ENCODE measurements at places on chromosomes 2 and 18.
A peak's percentile ranks its signal among the peaks of the same experiment; 100 is the strongest.

GRCh38 chr2:233005096-233005495, 8.0 kb downstream of the NGEF start:
- DNase-seq: no peak

- DNase-seq: no peak
Measured at GRCh38 chr2:10658041-10658913, 31.5 kb downstream of the NOL10 start.

- DNase-seq: peak; percentile 32
Measured at GRCh38 chr2:6864923-6865345, 773 bp downstream of the CMPK2 start.

DNA sequence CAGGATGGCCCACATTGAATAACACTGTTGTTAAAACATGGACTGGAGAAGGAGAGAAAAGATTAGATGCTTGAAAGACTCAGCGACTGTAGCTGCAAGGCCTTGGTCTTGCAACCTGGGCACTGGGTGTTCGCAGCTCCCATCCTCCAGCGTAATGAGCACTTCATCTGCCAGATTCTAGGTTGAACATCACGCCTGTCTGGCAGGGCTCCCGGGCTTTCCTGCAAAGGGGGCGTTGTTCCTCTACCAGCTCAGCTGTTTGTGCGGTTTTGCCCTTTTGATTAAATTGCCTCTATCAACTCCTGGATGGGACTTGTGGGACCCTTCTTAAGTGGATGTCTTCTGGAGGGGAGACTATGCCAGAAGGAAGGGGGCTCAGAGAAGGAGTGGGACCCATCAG, 215.4 kb downstream of the KLHL29 start:
- DNase-seq: no peak

- DNase-seq: no peak
Measured at GRCh38 chr2:177281400-177282180, 17.1 kb upstream of the NFE2L2 start.
